ENCODE measurements at places on chromosomes 3 and 15.

DNA sequence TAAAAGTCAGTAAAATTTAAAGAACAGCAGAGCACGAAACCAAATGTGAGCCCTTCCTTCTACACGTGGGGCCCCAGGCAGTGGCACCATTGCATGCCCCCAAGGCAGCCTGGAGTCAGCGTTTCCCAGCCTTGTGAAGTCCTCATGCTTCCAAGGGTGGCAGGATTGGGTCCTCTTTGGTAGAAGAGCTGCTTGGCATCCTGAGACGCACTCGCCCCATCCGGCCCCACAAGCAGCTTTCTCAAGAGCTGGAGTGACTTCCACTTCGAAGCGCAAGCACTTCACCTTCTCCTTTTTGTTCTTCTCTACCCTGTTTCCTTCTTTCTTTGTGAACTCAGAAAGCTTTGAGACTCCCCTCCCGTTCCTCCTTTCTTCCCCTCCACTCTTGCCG lies 34.7 kb downstream of the ZNF710 start:
- DNase-seq, result no peak

DNA sequence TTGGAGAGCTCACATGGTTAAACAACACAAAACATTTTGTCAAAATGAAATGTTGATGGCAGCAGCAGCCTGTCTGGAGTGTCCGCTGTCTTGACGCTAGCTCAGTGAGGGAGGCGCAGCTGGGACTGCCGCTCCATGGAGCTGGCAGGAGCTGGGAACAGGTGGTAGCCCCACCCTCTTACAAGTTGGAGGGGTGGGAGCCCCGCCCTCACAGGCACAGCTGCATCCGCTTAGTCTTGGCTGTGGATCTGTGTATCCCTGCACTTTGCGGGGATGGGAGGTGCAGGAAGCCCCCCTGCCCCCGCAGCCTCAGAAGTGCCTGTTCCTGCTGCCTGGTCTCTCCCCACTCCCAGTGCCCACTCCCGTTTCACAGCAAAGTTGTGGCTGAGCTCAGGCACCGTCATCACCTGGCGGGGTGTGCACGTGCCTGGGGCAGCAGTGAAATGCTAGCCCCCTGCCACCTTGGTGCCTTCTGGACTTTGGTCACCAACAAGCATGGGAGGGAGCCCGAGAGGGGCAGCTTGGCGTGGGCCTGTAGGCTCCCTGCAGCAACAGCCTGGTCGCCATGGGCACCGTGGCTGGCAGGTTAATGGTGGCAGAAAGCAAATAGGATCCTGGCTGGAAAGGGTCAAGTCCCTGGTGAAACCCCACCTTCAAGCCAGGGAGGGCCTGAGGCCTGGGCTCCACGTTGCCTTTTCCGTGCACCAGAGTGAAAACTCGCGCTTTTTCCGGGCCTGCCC lies 53.8 kb upstream of the CADM2 start:
- DNase-seq, result no peak

GRCh38 chr15:60476713-60477112 lies 2.2 kb downstream of the ICE2 start:
- DNase-seq, result no peak

DNA sequence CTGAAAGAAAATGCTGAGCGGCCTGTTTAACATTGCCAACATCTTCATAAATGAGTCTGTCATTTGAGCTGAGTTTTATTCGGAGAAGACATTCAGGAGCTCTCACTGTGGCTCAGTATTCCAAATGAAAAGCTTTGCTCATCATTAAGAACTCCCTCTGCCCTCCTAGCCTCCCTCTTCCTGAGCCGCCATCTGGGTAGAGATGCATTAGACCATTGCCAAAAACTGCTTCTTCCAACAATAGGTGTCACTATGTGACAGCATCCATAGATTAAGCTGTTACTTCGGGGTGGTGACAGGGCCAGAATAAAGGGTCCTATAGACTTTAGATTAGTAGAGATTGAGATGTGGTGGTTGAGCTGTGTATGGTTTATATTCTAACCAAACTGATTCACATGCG lies 501.4 kb upstream of the NR2F2 start:
- no peak for DNase-seq

DNA sequence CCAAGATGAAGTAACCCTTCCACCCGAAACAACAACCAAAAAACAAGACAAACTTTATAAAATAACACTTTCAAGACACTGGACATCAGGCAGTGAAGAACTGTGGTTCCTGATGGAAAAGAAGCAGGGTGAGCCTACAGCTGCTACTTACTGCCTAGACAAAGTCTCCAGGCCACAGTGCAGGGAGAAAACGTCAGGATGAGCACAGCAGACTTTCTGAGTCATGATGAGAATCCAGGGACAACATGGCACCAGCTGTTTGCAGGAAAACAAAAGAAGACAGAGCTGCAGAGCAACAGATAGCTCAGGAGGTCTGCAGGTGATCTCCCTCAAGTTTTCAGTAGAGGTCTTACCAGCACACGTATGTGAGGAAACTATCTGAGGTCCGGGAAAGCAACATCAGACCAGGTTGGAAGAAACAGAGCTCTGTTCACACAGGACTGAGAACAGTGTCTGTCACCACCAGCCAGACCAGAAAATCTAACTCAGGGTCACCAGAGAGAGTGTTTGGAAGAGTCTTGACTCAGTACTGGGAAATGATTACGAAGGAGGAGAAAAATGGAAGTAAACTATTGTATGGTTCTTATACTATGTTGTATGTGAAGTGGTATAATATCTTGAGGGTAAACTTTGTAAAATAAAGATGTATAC lies 108.9 kb downstream of the ANO10 start:
- DNase-seq, result no peak

DNA sequence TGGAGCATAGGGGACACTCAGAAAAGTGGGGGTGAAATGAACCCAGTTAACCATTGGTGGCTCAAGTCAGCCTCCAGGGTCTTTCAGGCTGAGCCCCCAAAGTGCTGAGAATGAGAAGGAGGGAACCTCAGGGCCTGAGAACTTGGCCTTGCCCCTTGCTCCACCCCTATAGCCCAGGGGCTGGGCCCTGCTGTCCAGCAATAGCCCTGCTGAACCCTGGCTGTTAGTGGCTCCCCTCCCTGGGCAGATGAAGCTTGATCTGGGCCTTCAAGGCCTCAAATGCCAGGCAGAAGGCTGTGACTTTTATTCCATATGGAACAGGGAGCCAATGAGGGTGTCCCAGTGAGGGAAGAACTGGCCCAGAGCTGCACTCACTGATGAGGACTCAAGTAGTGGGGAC lies 16.2 kb downstream of the ADAMTS7 start:
- no peak for DNase-seq

DNA sequence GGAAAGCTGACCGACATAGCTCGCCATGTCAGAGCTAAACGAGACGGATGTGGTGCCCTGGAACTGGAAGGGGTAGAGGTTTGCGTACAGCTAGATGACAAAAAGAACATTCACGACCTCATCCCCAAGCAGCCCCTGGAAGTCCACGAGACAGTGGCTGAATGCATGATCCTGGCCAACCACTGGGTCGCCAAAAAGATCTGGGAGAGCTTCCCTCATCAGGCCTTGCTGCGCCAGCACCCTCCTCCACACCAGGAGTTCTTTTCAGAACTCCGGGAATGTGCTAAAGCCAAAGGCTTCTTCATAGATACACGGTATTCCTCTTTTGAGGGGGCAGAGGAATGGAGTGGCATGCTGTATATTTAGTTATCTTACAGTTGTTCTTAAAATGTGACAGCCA lies 30.4 kb downstream of the TIPIN start:
- DNase-seq, result no peak

DNA sequence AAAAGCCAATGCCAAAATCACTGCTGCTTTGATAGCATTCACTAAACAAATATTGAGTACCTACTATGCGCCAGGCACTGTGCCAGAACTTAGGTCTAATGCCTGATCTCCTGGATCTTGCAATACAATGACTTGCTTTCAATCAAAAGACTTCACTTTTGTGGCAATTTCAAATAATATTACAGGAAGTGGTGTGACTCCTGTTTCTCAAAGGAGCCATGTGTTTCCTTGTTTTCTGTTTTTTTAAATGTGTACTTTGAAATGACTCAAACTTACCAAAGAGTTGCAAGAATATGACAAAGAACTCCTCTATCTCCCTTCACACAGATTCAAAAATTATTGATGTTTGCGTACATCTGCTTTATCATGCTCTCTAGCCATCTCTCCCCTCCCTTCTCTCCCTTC lies 18.3 kb downstream of the OSBPL10 start:
- DNase-seq, result no peak

DNA sequence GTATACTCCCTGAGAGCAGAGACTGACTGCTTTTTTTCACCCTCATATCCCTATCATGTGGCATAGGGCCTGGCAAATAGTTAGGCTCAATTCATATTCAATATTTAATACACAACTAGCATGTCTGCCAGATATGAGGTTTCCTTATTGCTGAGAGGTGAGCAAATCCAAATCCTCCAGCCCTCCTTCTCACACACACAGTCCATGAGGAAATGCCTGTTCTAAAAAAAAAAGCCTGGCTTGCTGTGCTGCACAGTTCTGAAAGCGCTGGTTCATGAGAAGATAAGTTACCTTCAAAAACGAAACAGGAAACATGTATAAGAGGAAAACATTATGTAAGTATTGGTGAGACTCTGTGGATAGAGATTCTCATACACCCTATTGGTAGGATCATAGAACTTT lies 15.5 kb upstream of the ACAP2 start:
- DNase-seq, result no peak

GRCh38 chr3:31858439-31858838 lies 122.6 kb downstream of the OSBPL10 start:
- no peak for DNase-seq
